ENCODE measurements at places on chromosomes 2 and 18.

DNA sequence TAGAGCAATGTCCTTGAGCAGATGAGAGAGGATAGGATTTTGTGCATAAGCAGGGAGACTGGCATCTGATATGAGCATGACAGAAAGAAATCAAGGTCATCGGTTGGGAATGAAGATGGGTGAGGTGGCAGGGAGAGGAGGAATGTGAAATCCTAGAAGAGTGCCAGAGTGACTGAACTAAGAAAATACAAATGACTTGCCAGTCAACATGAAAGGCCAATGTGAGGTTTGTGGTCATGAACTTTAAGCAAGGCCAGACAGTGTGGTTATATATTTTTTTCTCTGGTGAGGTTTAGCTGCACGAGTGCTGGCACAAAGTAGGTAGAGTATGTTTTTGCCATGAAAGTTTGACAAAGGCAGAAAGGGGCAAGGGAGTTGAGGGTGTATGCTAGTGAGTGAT, 21.2 kb downstream of the QPCT start:
- DNase-seq: no peak

GRCh38 chr2:9336576-9337314, 86.6 kb downstream of the ITGB1BP1 start:
- DNase-seq: no peak

GRCh38 chr2:167198009-167198408, 309.7 kb downstream of the XIRP2 start:
- no peak for DNase-seq

DNA sequence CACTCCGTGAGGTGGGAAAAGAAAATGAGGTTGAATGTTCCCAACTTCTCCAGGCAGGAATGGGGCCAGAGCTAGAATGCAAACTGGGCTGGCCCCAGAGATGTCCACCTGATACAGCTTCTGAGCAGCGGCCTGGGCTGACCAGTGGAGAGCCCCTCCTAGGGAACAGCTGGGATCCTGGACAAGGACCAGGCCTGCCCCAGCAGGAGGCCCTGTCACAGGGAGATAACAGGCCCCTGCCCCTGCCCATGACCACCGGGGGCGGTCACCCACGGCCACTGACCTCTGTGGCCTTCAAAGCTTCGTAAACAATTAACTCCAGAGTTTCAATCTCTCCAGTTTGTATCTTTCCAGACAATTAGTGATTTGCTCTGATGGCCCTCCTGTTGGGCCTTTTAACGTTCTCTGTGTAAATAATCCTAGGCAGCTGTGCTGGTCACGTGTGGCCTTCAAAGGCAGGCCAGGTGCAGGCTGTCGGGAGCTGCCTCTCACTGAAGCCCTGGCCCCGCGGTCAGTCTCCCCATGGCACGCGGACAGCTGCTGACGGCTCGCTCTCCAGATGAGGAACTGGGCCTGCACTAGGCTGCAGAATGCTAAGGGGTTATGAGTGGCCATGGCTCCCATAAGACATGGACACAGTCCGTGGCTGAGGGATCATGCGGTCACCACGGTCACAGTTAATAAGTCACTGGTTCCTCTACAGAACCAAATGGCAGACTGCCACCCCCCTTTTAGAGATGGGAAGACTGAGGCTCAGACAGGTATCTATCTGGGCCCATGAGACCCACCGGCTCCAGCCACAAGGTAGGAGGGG, 9.2 kb downstream of the HS6ST1 start:
- DNase-seq: no peak

DNA sequence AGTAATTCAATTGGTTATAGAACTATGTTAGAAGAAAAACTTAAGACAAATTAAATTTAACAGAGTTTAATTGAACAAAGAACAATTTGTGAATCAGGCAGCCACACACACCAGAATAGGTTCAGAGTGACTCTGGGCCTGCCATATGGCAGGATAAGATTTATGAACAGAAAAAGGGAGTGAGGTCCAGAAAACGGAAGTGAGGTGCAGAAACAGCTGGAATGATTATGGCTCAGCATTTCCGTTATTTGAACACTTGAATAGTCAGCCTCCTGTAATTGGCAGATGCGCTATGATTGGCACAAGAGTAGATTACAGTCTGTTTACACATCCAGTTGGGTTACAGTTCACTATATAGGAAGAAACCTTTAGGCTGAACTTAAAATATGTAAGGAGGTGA, 99.0 kb downstream of the MBD2 start:
- DNase-seq: no peak

DNA sequence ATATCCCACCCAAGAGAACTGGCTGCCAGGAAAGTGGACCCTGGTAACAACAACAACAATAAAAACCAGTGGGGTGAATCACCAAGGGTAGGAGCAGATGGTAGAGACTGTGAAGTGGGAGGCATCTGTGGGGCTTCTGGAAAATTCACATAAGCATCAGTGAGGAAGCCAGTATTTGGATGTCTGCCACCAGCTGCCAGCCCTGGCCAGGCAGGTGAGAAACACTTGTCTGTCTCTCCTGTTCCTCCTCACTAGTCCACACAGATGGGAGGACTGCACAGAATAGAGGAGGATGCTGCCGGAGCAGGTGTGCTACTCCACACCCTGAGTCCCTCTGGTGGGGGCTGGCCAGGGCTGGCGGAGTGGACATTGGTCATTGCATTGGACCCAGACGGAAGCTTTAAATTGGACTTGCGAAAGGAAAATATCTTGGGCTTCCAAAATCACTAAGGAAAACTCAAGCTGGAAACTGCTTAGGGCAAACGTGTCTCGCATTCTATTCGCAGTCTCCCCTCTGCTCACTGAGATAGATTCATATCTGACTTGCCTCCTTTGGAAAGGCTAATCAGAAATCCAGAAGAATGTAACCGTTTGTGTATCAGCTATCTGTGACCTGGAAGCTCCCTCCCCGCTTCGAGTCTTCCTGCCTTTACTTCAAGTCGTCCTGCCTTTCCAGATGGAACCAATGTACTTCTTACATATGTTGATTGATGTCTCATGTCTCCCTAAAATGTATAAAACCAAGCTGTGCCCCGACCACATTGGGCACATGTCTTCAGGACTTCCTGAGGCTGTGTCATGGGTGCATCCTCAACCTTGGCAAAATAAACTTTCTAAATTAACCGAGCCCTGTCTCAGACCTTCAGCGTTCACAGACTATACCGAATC, 69.1 kb downstream of the NAB1 start:
- DNase-seq: no peak

GRCh38 chr2:12287220-12287751, 429.4 kb upstream of the TRIB2 start:
- no peak for DNase-seq
